ENCODE measurements at places on chromosomes 2 and 18. TPM values are rescaled to one million over a fixed set of nuclear protein-coding genes. Genes with fewer than 3 reads are reported as not detected.

DNA sequence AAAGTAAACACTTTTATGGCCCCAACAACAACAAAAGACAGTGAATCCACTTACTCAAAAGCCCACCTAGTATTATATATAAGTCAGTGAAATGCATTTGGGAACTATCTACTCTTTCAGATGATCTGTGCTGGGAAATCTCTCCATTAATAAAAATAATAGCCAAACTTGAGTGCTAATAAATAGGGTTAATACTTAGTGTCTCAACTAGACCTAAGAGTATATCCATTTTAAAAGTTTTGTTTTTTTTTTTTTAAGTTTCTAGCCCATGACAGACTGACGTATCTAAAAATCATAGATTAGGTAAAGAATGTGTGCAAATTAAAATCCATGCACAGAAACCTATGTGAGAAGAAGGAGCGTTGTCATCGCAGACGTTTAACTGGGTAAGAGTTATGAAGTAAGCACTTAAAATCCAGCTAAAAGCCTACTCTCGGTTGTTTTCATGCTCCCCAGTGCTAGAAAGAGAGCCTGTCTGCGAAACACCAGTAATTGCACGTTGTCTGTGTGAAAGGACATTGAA, 83.4 kb upstream of the PELI1 start:
- no peak for DNase-seq
- H3K36me3 ChIP-seq = no peaks in the 10 kb centered on the region
- no peak overlapping the region for H3K27ac ChIP-seq

CD28 gene
- 118 TPM for total RNA-seq

DNA sequence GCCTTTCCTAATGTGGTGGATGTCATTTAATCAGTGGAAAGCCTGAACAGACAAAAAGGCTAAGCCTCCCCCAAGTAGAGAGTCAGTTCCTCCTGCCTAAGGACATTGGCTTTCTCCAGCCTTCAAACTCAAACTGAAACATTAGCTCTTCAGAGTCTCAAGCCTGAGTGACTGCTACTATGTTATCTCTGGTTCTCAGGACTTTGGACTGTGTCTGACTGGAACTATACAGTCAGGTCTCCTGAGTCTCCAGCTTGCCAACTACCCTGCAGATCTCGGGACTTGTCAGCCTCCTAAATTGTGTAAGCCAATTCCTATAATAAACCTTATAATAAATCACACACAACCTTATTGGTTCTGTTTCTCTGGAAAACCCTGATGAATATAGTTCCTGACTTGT, 12.6 kb downstream of the HYCC2 start:
- DNase-seq = no peak
- no peak overlapping the region for H3K4me3 ChIP-seq
- no peaks in the 10 kb centered on the region for H3K27me3 ChIP-seq
- H3K4me1 ChIP-seq = peaks cover 2% of the 10 kb centered on the region

DNA sequence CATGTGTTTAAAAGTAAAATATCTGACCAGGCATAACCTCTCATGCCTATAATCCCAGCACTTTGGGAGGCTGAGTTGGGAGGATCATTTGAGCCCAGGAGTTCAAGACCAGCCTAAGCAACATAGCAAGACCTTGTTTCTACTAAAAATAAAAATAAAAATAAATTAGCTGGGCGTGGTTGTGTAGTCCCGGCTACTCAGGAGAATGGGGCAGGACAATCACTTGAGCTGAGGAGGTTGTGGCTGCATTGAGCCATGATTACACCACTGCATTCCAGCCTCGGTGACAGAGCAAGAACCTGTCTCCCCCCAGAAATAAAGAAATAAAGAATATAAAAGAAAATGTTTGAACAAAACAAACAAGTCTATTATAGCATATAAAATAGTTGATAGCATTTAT, 158.3 kb downstream of the ZBTB7C start:
- H3K36me3 ChIP-seq = no peaks in the 10 kb centered on the region
- peaks cover 11% of the 10 kb centered on the region for H3K27me3 ChIP-seq
- H3K4me1 ChIP-seq = no peaks in the 10 kb centered on the region
- no peak for DNase-seq

TSPYL6 gene
- total RNA-seq = not detected

DNA sequence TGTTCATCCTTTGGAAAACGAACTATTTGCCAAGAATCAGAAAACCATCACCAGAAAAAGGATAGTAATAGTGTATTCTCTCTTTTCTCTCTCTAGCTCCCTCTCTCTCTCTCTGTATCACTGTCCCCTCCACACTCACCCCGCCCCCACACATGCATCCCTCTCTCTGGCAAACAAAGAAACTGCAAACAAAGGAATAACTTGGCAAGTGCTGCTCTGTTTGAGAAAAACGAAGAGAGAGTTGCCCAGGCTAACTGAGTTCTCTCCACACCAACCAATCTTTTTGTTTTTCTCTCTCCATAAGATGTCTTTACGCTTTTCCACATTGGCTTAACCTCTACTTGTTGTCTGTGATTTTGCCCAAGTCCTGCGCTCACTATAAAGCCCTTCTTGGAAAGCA, 316.2 kb downstream of the EPHA4 start:
- no peaks in the 10 kb centered on the region for H3K36me3 ChIP-seq
- no peak overlapping the region for H3K4me3 ChIP-seq
- H3K27me3 ChIP-seq = no peaks in the 10 kb centered on the region
- no peak overlapping the region for H3K27ac ChIP-seq
- no peak for DNase-seq

PUS10 gene
- total RNA-seq = 5.6 TPM

GRCh38 chr2:47485751-47486300, 82.9 kb downstream of the MSH2 start:
- H3K4me1 ChIP-seq = peaks cover 2% of the 10 kb centered on the region
- H3K36me3 ChIP-seq = no peaks in the 10 kb centered on the region
- no peak overlapping the region for H3K27ac ChIP-seq
